HEK293T (cell line): ENCODE measurements at places on chromosomes 7 and 10.

- no peak for DNase-seq
These were observed 175.0 kb downstream of the PLPP4 start for GRCh38 chr10:120632047-120632446.

DNA sequence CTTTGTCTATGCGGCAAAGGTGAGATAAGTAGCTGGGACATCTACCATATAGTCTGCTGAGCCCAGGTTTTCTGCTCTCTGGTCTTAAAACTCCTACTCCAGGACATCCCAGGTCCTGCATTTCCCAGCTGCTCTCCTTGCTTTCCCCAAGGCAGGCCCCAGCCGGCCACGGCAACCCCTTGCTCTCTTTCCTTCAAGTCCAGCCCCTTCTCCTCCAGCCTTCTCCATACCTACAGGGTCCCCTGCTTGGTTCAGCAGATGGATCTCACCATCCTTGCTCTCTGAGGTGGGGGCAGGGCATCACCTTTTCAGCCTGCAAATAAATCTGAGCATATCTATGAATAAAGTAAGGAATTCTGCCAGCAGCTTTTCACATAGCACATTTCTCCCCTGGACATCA lies 8.7 kb downstream of the GIMAP5 start:
- no peak for DNase-seq

DNA sequence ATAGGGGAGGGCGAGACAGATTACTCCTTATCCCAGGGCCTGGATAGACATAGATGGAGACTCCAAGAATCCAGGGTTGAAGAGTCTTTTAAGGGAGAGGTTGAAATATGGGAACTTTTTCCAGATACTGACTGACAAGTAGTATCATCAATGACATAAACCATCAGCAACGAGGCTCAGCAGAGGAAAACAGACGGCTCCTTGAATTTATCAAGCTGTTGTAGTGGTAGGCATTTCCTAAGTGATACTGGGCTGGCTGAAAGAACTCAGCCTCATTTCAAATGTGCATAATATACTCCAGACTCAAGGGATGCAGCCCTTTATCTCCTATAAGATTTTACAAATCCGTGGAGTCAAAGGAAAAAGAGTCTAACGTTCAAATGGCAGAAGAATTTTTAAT lies 150.5 kb downstream of the FANK1 start:
- no peak for DNase-seq

GRCh38 chr7:47647181-47647917 lies 65.4 kb upstream of the TNS3 start:
- no peak for DNase-seq

DNA sequence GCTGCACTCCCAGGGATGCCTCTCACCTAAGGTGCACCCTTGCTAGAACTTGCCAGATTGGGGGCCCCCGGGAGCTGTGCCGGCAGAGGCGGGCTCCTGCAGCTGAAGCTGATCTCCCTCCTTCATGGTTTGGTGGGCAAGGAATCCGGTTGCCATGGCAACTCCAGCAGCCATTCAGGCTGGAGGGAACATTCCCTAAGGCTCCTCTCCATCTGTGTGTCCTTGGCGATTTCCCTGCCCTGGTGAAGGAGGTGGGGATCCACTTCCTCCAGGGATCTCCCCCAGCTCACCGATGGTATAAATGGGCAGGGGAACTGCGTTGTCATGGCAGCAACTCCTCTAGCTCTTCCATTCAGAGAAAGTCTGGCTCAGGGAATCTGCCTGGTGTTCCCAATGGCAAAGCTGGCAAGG lies 49.6 kb upstream of the GPR158 start:
- DNase-seq: no peak

DNA sequence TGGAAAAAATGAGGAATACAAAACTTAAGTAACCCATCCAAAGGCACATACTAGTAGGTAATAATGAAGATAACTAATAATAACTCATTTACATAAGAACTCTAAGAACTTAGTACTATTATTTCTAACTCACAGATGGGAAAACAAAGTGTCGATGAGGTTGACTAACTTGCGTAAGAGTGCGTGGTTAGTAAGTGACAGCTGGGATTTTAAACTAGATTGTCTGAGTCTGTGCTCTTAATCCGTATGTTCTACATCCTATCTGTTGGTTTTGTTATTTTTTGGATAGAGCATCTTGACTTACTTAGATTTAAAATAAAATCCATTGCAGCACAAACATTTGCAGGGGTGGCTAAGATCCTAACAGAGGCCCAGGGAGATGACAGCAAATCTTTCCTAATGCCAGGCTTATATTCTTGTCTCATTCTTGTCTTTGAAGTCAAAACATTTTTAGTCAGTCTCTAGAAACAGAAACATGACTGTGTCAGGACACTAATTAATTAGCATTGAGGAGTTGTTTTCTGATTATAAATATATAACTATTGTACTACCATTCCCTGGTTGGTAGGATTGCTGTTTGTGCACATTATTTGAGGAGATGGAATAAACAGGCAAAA lies 11.7 kb downstream of the RPA3 start:
- no peak for DNase-seq

- no peak for DNase-seq
These were observed 117.3 kb downstream of the PTPRN2 start for GRCh38 chr7:158470336-158470735.

DNA sequence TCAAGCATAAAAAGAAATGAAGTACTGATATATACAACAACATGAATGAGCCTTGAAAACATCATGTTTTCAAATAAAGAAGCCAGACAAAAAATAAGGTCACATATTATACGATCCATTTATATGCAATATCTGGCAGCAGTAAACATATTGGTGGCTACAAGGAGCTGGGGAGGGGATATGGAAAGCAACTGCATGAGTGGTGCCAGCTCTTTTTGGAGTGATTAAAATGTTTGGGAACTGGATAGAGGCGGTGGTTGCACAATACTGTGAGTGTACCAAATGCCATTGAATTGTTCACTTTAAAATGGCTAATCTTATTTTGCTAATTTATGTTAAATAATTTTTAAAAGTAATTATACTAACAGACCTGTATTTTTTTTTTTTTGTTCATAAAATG lies 481.7 kb downstream of the PCDH15 start:
- DNase-seq: no peak

- DNase-seq: no peak
These were observed 64.7 kb upstream of the CTTNBP2 start for GRCh38 chr7:117937753-117938483.

DNA sequence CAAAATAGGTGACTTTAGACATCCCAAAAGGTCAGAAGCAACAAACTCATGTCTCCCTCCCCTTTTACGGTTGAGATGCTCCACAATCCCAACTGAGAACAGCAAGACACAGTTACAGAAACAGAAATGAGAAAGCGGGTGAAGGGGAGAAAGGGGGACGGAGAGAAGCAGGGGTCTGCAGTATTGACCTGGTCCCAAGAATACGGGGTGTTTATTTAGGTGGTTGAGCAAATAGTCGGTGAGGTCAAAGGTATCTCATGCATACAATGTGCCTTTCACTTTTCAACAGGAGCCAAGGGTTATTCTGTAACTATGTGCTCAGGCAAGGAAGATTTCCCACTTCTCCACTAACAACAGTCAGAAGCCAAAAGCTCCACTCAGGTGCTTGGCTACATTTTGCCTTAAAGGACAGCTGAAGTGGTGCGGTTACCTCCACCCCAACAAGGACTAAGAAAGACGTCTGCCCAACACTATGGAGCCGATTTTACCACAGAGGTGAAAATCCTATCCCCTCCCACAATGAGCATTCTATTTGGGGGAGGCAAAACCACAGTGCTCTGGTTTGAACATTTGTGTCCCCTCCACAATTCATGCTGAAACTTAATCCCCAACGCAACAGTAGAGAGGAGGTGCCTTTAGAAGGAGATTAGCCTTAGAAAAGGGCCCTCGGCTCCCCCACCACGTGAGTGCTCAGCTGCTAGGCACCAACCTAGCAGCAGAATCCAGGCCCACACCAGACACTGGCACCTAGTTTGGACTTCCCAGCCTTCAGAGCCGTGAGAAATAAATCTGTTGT lies 77.9 kb downstream of the PARD3 start:
- DNase-seq: no peak

DNA sequence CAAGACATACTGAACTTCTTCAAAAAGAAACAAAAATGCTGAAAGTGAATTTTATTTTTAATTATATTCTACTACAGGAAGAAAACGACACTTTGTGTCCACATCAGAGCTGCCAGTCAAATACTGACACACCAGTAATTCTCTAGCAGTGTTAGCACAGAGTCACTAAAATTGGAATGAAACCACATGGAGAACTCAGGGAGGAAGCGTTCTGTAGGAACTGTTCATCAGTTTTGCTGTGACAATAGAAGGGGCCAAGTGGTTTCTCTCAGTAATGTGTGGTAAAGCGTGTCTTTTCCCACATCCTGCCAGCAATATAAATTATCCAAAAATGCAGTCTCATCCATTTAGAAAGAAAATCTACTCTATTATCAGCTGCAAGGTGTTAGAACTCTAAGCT lies 683.3 kb downstream of the GRM8 start:
- DNase-seq: no peak

- DNase-seq: no peak
These were observed 289.7 kb downstream of the FRMD4A start for GRCh38 chr10:14040787-14041631.

DNA sequence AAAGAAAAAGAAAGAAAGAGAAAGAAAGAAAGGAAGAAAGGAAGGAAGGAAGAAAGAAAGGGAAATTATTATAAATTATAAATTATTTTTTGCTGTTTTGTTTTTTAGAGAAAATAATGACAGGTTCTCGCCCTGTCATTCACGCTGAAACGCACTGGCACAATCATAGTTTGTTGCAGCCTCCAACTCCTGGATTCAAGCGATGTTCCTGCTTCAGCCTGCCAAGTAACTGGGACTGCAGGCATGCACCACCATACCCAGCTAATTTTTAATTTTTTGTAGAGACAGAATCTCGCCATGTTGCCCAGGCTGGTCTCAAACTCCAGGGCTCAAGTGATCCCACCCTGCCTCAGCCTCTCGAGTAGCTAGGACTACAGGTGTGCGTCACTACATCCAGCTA lies 21.6 kb downstream of the MMD2 start:
- no peak for DNase-seq

- DNase-seq: no peak
These were observed 60.3 kb upstream of the IL6 start for GRCh38 chr7:22666732-22667131.

DNA sequence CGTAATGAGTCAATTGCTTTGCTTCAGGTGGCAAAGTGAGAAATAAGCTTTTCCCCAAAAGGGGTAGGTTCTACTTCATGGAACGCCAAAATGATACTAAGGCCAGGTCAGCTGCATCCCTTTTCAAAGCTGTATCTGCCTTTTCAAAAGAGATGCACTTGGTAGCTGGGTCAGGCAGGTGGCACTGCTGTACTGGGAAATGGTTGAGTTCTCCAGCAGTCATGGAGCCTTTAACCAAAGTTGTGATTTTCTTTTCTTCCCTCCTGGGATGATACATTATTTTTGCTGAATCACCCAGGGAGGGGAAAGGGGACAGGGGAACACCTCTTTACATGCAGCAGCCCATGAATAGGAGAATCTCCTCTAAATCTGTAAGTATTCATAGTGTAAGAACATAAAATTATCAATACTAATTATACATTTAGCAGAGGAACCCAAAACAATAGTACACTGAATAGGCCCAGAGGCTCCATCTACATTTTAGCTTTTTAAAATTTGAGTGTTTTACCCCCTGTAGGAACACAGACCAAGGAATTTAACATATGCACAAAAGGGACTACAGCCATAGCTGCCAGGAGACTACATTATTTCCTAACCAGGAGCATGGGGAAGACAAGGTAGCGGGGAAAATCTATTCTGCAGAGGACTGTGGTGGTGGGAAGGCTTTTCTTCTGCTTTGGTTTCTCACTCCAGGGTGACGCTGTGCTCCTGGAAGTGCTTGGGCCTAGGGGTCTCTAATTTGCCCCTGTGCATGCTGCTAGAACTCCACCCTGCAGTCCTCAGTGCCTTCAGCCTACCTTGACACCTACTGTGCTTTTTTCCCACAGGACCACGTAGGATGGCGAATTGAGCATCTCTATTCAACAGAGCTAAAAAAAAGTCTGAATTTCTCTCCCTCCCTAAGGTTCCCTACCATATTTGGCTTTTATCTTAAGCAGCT lies 6.4 kb upstream of the GPR22 start:
- DNase-seq: peak; percentile 54

DNA sequence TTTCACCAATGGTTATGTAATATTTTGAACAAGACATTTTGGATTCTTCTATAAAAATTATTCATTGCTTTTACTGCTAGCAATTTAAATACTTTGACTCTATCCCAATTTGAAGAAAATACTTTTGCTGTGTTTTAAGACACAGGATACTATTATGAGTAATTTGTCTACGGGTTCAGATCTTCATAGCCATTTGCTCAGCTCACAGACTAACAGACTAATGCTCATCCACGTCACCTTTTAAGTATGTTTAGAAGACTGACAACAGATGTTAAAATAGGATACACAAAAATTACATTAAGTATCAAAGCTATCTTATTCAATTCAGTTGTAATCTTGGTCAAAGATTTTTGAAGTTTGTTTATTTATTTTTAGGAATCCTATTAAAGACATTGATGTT lies 251.3 kb upstream of the CHRM2 start:
- DNase-seq: no peak

DNA sequence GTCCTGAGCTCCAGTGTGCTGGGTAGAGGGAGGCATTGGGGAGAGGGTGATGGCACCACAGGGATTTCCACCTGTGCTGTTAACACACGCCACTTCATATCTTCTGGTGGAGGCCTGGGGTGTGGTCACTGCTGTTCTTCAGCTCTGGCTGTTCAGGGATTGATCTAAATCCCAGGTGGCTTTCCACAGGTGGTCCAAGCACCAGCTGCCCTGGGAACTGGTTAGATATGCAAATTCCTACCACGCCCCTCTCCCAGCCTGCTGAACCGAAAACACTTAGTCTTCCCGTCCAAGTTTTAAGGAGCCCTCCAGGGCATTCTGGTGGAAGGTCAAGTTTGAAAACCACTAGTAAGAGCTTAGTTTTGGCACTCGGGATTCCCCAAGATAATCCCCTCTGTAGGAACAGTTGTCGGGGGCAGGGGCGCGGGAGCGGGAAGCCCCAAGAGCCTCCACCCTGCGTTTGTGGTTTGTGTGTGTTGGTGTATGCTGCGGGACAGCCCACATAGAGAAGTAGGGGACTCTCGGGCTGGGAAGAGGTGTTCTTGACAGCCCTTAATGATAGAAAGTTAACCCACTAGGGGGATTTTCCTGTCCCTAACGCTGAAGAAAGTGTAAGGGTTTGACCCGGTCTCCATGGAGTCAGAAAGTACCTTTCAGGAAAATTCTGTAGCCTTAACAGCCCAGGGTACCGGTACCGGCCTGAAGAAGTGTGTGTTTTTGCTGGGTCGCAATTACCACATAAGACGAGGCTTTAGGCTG lies 5.1 kb downstream of the DEPP1 start:
- no peak for DNase-seq

DNA sequence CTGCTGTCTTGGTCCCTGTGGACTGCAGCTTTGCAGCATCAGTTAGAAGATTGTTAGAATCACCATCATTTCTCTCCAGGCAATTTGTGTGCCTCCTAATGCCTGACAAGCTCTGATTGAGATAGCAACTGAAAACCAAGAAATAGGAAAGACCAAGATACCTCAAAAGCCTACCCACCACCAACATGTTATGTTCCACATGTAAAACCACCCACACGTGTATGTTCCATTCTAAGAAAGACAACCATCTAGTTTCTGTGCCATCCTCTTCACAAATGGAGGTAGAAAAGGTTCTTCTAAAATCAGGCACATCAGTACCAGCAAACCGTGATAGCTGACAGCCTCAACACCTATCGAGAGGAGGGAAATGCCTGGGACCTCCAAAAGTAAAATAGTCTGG lies 46.9 kb downstream of the TASOR2 start:
- no peak for DNase-seq

- DNase-seq: peak; percentile 8
These were observed 21.6 kb downstream of the NT5C3A start for GRCh38 chr7:33040803-33041516.
